ENCODE measurements at places on chromosomes 7 and 10.

GRCh38 chr7:139679731-139680594 is 97.8 kb downstream of the HIPK2 start:
- DNase-seq, result no peak

DNA sequence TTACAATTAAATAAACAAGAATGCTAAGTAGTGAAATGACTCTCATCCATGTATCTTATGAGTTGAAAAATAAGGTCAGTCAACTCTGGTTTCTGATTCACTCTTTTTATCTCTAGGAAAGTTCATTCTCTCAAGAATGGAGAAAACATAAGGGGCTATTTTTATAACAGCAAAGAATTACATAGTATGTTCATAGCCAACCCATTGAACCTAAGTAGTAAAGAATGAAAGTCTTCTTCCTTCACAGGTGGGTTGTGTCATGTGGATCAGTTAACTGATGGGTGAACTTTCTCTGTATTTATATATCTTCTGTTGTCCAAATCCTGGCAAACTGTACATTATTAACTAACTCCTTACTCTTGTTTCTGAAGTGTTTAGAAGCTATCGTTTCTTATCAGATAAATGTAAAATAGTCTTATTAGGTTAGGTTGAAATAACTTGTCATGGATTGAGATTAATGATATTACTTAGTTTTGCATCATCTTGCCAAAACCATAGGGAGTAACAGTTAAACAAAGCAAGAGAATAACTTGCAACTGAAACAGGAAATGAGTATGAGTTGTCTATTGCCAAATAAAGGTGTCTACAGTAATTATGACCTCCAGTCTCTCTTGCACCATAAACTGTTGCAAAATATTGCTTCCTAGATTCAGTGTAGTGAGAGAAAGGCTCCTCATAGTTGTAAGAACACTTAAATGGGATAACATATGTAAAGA is 86.8 kb downstream of the ANKRD7 start:
- DNase-seq, result peak; percentile 95

GRCh38 chr7:128427289-128427891 is 17.6 kb upstream of the IMPDH1 start:
- DNase-seq, result peak; percentile 22

DNA sequence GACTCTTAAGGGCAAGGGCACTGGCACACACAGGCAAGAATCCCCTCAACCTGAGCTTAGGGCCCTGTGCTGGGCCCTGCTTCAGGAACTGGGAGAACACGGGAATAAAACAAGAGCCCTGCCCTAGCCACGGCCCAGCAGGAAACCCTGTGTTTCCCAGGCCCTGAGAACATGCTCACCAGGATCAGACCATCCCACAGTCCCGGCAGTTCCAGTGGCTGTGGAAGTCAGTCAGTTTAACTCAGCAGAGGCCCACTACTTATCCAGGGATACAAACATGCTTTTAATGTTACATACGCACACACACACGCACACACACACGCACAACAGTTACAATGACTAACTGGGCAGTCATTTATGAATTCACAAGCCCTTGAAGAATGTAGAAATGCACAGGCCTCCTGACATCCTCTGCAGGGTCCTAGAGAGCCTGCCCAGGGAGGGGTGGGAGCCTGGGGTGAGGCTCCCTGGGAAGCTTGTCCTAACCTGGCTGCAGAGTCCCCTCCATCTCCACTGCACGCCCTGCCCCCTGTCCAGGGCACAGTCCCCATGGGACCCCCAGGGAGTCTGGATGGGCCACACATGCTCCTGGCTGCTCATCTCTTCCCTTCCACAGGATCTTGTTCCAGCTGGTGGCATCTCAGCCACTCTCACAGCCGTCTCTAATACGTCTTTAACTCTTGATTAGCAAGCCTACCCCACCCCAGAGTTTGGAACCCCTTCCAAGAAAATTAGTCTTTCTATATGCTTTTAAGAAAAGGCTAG is 97.6 kb downstream of the TCERG1L start:
- DNase-seq, result no peak

DNA sequence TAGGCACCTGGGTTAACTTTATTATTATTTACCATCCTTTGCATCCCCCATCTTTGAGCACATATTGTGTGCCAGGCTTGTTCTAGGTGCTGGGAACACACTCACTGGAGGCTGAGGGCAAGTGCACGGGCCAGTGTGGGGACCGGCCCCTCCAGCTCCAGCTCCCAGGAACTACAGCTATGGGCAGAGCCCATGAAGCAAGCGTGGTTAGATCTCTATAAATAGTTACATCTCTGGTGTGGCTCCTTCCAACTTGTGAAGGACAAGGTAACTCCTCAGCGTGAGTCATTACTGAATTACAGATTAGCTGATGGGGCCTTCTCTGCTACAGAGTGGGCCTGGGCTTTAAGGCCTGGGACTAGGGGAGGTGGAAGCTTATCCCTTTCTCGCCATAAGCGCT is 583.5 kb downstream of the SDK1 start:
- no peak for DNase-seq

DNA sequence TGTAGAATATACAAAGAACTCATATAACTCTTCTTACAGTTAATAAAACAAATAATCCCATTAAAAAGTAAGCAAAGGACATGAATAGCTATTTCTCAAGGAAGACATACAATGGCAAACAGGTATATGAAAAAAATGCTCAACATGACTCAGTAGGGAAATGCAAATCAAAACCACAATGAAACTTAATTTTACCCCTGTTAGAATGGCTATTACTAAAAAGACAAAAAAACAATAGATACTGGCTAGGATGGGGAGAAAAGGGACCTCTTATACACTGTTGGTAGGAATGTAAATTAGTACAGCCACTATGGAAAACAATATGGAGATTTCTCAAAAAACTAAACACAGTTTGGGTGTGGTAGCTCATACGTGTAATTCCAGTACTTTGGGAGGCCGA is 37.8 kb downstream of the HERPUD2 start:
- DNase-seq, result no peak

- DNase-seq, result no peak
These were observed 141.2 kb downstream of the COBL start for GRCh38 chr7:51175316-51175991.

- no peak for DNase-seq
These were observed 224.1 kb downstream of the CCSER2 start for GRCh38 chr10:84552478-84552877.

All from GF-D8 (cell line).